ENCODE measurements at places on chromosomes 3 and 15.

GRCh38 chr3:185796431-185797107 lies 28.3 kb downstream of the IGF2BP2 start:
- no peak for DNase-seq

DNA sequence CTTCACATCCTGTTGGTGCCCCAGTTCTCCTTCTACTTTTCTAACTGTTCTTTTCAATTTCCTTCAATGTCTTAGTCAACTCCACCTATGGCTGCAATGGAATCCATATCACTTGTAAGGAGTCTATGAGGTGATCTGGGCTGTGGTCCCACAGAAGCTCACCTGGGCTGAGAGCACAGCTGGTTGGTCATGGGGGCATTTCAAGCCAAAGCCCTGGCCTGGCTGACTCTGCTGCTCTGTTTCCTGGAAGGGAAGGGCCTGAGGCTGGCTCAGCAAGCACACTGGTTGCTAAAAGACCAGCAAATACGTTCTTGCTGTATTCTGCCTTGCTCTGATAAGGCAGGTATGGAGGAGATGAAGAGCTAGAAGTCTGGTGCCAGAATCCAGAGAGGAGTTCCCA lies 29.0 kb downstream of the AMOTL2 start:
- DNase-seq = no peak

DNA sequence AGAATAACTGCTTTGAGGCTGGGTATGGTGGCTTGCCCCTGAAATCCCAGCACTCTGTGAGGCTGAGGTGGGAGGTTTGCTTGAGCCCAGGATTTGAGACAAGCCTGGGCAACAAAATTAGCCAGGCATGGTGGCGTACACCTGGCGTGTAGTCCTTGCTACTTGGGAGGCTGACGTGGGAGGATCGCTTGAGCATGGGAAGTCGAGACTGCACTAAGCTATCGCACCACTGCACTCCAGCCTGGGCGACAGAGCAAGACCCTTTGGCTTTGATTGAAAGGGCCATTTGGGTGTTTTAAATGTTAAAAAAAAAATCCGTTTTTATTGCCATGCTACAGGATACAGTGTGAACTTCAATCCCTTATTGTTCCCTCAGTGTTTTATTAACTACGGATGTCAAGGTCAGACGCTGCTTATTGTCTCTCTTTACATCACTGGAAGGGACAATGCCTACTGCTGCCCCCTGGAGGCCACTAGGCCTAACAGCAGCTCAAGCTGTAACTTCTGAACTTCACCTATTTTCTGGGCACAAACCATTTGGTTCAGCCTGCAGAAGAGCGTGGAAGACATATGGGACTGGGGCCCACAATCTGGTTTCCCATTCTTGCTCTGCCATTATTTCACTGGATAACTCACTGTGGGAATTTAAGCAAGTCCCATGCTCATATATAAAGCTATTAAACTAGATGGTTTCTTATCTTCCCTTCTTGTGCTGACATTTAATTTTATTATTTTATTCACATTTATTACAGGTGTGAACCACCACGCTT lies 15.3 kb upstream of the IREB2 start:
- DNase-seq = peak; percentile 46

- DNase-seq = no peak
Measured at GRCh38 chr15:63388511-63388910, 6.9 kb upstream of the CA12 start.

GRCh38 chr15:27459836-27460235 lies 488.9 kb downstream of the GABRG3 start:
- no peak for DNase-seq

- no peak for DNase-seq
Measured at GRCh38 chr3:71107926-71108325, 475.6 kb downstream of the FOXP1 start.
